ENCODE measurements at places on chromosomes 5 and 9.

- no peak for DNase-seq
Measured at GRCh38 chr5:174799121-174799520, 74.7 kb downstream of the MSX2 start.

DNA sequence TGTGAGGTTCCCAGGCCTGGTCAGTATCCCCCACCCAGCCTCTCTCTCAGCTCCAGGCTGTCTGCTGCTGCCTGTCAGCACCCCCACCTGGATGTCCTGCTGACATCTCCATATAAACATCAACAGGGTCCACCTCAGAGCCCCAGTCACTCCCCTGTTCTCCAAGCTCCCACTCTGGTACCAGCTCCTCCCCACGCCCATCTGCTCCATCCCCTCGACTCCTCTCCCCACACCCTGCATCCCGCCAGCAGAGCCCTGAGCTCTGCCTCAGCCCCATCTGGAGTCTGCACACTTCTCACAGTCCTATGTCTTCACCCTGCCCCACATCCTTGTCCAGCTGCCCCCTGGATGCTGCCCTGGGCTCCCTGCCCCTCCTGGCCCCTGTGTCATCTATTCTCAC lies 67.7 kb upstream of the LRRTM2 start:
- DNase-seq: no peak

GRCh38 chr5:86971034-86971571 lies 296.6 kb upstream of the RASA1 start:
- no peak for DNase-seq

DNA sequence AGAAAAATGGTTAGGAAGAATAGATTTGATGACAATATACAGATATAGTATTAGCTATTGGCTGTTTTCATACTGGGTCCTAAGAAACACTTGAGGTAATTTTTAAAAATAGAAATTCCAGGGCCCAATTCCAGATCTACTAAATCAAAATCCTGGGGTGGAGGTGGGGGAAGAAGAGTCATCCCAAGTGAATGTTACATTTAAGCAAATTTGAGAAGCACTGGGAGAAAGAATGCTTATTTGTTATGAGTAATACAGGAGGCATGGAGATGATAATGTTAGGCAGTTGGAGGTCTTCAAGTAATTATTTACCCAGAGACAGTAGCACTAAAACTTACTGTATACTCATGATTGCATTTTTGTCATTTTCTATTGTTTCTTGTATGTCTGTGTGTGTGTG lies 93.0 kb upstream of the DAB2 start:
- DNase-seq: no peak

DNA sequence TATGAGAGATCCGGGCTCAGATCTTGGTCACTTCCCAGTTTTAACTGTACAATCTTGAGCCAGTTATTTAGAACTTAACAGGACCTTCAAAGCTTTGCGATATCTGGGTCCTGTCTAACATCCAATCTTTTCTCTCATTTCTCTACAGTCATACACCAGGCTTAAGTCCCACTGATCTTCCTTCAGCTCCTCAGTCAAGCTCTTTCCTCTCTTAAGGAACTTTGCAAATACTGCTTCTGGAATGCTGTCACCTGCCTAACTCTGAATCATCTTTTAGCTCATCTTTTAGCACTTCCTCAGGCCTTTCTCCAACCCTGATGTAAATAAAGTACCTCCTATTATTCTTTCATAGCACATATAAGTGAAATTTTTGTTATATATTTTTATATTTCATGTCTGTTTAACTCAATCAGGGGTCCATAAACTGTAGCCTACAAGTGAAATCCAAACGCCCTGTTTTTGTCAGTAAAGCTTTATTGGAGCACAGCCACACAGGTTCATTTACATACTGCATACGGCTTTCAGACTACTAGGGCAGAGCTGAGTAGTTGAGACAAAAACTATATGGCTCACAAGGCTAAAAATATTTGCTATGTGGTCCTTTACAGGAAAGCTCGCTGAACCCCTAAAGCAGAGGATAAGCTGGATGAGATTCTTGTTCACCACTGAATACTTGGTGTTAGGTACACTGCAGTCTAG lies 63.5 kb downstream of the MEF2C start:
- no peak for DNase-seq

- DNase-seq: no peak
Measured at GRCh38 chr9:29750062-29750461, 2176.8 kb upstream of the C9orf72 start.

- no peak for DNase-seq
Measured at GRCh38 chr5:149456597-149457392, 77.7 kb upstream of the IL17B start.

DNA sequence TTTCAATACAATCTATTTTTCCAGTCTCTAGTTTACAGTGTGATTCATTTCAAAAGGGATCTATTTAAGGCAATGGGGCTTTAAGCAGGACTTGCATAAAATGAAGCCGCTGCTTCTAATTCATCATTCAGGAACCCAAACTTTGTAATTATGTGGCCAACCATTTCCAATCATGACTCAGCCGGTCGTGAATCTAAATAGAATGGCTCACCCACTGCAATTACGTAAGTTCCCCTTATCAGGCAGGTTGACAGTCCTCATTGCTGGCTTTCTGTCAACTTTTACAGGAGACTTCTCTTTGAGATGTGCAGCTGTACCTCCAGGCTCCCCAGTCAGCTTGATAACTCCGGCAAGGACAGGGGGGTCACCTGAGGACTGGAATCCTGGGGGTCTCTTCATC lies 152.8 kb upstream of the DAP start:
- no peak for DNase-seq

- no peak for DNase-seq
Measured at GRCh38 chr5:97111616-97112015, 30.8 kb downstream of the LIX1 start.

- no peak for DNase-seq
Measured at GRCh38 chr9:113737517-113738271, 138.4 kb upstream of the ZNF618 start.

- no peak for DNase-seq
Measured at GRCh38 chr5:77232574-77233358, 22.3 kb downstream of the PDE8B start.

GRCh38 chr9:8800196-8800595 lies 1000.6 kb upstream of the DMAC1 start:
- no peak for DNase-seq

GRCh38 chr5:1439388-1440097 lies 5.7 kb downstream of the SLC6A3 start:
- DNase-seq: no peak

- no peak for DNase-seq
Measured at GRCh38 chr5:17081142-17081541, 136.3 kb upstream of the BASP1 start.

- no peak for DNase-seq
Measured at GRCh38 chr5:142450419-142450818, 125.6 kb upstream of the SPRY4 start.

DNA sequence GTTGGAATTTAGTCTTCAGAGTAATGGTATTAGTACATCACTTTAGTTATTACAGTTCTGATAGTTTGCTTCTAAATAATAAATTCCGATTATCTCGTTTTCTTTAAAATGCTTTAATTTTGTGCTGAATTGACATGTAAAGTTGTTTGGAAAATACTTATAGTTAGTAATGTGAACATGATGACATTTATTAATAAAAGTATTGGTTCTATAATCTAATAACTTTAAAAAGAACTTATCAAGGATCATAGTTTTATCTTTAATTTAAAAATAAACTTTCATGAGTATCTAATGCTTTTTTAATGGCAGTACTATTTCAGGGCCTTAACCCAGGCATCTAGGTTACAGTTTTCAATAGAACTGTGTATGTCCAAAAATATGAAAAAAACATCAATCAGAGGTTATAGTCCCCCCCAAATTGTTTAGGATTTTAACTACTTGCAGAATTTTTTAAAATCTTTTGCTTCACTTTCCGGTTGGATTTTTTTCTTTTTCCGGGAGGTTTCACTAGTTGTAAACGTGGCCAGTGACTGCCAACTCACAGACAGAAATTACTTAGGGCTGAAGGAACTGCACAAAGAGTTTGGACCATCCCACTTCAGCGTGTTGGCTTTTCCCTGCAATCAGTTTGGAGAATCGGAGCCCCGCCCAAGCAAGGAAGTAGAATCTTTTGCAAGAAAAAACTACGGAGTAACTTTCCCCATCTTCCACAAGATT lies 680 bp downstream of the GPX8 start:
- no peak for DNase-seq

GRCh38 chr9:78692871-78693270 lies 395.9 kb downstream of the PSAT1 start:
- no peak for DNase-seq

DNA sequence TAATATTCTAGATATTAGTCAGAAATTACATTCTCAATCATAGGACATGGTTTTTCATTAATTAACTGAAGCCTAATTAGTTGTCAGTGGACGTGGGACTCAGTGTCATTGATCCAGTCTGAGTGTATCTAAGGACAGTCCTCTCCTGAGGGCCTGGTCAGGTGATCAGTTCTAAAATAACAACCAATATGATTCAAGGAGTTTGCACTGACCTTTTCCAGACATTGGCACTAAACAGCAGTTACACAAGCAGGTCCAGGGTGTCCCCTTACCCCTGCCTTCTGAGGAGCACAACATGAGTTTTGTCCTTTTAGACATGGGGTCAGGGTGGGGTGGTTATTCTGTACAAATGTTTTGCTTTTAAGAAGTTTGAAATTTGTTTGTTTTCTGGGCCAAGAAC lies 97.8 kb downstream of the CMYA5 start:
- no peak for DNase-seq

DNA sequence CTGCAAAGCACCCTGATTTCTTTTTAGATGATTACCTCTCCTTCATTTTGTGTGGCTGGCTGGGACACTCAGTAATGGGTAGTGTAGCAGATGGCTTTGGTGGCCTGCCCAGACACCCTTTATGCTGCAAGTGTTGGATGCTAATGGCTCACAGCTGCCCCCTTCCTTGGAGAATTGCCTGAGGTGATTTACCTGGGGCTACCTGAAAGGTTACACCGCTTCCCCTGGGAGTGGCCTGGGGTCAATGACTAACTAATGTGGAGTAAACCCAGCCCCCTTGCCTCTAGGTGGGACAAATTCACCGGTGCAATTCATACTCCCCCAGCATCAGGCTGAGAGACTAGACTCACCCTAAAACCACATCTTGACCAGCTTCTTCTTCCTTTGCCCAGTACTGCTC lies 23.5 kb upstream of the HAND1 start:
- DNase-seq: no peak

DNA sequence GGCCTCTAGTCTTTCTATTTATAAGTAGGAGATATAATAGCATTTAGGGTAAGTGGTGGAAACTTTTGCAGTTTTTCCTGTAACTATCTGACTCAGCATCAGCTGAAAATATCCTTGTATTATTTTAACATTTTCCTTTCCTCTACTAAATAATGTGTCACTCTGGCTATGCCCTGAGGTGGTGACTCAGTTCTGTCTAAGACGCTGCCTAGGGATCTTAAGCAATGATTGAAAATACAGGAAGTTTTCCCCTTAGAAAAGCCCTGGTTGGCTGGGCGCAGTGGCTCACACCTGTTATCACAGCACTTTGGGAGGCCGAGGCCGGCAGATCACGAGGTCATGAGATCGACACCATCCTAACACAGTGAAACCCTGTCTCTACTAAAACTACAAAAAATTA lies 9.3 kb upstream of the EDIL3 start:
- no peak for DNase-seq

Data from caudate nucleus (tissue), 63 donors.